ENCODE measurements at places on chromosomes 6 and 20. TPM values are rescaled to one million over a fixed set of nuclear protein-coding genes. Genes with fewer than 3 reads are reported as not detected.

The AHCY gene
- 143 TPM for total RNA-seq

The SLC25A27 gene
- total RNA-seq = 2.3 TPM

The SPATS1 gene
- total RNA-seq = not detected

The DLL1 gene
- 0.16 TPM for total RNA-seq

The SLC44A4 gene
- not detected for total RNA-seq

The WFDC8 gene
- not detected for total RNA-seq

The IP6K3 gene
- total RNA-seq = not detected

The ANGPT4 gene
- total RNA-seq = not detected

The CUL7 gene
- total RNA-seq = 30.5 TPM

The PLA2G7 gene
- not detected for total RNA-seq

The LINC00237 gene
- total RNA-seq = not detected

The DAAM2 gene
- total RNA-seq = 12.2 TPM

The RIPPLY2 gene
- not detected for total RNA-seq

The PSORS1C2 gene
- not detected for total RNA-seq

The FKBP1C gene
- total RNA-seq = under 0.01 TPM

The PLG gene
- total RNA-seq = not detected

The PNLDC1 gene
- total RNA-seq = not detected

The PRKN gene
- total RNA-seq = 1.1 TPM

The ALDH8A1 gene
- total RNA-seq = not detected

The RALGAPB gene
- 16.2 TPM for total RNA-seq

The PRR3 gene
- total RNA-seq = 4.7 TPM

The TRIM38 gene
- 9.2 TPM for total RNA-seq

The LSM2 gene
- 37.3 TPM for total RNA-seq

The DPPA5 gene
- not detected for total RNA-seq

The ELOVL2 gene
- total RNA-seq = 7.0 TPM

The TRIM40 gene
- not detected for total RNA-seq

The CDH4 gene
- 0.54 TPM for total RNA-seq

The DNAH8 gene
- total RNA-seq = not detected

The EYA4 gene
- 0.65 TPM for total RNA-seq

The PARD6B gene
- 0.32 TPM for total RNA-seq

The PGC gene
- not detected for total RNA-seq

The TFAP2B gene
- not detected for total RNA-seq

The ZDHHC14 gene
- total RNA-seq = 5.2 TPM

The ZBP1 gene
- not detected for total RNA-seq

The IRF4 gene
- total RNA-seq = not detected

The ADGRF4 gene
- total RNA-seq = 0.16 TPM

All from cardiac atrium fibroblast (primary cell).